ENCODE measurements at places on chromosomes 5 and 9.

- DNase-seq: no peak
Observed at GRCh38 chr9:99303177-99303576, 81.1 kb downstream of the SEC61B start.

DNA sequence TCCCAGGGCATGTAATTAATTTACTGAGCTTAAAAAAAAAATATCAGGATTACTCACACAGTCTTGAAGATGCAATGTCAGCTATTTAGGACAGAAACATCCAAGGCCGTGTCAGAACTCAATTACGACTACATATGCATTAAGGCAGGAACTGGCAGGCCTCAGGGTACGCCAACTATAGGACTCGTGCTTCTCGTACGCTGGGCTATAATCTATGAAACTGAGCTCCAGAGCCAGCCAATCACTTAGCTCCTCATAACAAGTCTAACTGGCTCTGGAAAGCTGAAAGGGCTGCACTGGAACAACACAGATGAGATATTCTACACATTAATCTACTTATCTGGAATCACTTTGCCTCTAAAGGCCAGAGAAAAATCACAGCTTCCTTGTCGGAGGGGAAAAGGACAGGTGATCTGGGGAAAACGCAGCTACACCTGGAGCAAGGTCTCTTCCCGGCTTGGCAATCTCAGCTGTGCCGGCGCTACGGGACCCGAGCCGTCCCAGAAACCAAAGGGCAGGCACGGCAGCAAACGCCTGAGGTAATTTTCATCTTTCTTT is 212.0 kb downstream of the DEPDC1B start:
- no peak for DNase-seq

DNA sequence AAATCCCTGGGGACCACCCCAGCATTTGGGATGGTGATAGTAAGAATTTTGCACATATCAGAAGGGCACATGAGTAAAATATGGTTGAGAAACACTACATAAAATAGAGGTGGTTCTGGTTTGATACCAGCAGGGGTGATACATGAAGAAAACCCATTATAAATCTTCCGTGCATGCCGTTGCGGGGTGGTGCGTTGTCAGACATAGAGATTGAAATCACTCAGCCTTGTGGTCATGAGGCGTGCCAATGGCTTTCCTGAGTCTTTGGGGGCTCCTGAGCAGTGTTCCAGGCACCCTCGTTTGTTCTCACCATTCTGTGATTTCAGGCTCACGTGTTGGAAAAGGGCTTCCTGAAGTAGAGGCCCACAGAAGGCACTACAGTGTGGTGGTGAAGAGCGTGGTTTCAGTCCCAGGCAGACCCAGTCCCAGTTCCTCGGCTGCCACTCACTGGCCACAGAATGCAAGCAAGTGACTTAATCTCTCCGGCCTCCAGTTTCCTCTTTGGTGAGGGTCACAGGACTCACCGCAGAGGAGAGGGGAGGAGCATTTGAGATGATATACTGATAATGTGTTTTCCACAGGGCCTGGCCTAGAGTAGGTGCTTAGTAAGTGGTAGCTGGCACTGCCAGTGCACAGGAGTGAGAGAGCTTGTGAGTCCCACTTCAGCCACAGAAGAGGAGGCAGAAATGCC is 20.5 kb upstream of the GLRX start:
- peak; percentile 30 for DNase-seq

DNA sequence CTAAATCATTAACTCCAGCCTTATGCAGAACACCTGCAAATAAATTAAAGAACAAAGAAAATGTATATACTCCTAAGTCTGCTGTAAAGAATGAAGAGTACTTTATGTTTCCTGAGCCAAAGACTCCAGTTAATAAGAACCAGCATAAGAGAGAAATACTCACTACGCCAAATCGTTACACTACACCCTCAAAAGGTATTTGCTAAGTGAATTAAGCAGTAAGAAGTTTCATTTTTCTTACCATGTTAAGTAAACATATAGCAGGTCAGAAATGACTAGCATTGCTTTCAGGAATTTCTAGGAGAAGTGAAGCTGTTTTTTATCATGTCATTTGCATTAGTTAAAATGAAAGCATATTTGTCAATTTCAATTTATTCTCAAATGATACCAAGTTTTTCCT is 92.7 kb downstream of the MELK start:
- DNase-seq: no peak

GRCh38 chr9:136944212-136944518 is 373 bp downstream of the FBXW5 start:
- DNase-seq: no peak

DNA sequence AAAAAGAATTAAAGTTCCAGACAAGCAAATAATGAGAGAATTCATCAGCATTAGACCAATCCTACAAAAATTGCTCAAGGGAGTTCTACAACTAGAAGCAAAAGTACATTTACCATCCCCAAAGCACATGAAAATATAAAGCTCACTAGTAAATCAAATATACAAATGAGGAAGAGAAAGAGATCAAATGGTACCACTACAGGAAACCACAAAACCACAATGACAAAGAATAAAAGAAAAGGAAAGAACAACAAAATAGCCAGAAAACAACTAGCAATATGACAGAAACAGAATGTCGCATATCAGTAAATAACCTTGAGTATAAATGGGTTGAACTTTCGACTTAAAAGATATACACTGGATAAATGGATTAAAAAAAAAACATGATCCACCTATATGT is 739.0 kb downstream of the DTWD2 start:
- no peak for DNase-seq

DNA sequence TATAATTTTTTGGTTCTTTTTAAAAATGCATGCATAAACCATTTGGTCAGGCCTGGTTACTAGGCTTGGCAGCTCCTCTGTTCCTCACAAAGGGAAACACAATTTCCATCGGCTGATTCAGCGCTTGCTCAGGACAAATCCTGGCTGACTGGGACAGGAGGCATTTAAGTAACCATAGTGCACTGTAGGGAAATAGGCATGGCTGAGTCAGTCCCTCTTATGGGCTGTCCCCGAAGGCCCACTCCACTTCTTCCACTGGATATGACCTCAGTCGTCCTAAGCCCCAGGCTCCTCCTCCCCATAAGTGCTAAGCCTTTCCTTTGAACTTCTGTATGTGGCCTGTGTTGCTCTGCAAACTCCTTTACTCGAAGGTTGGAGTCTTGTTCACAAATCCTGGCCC is 71.2 kb upstream of the GLIS3 start:
- no peak for DNase-seq

DNA sequence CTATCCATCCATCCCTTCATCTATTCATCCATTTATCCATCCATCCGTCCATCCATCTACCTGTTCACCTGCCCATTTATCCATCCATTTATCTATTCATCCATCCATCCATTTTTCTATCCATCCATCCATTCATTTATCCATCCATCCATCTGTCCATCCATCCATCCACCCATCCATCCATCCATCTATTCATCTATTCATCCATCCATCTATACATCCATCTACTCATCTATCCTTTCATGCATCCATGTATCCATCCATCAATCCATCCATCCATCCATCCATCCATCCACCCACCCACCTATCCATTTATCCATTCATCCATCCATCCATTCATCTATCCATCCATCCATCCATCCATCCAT is 10.8 kb downstream of the COL27A1 start:
- DNase-seq: no peak

DNA sequence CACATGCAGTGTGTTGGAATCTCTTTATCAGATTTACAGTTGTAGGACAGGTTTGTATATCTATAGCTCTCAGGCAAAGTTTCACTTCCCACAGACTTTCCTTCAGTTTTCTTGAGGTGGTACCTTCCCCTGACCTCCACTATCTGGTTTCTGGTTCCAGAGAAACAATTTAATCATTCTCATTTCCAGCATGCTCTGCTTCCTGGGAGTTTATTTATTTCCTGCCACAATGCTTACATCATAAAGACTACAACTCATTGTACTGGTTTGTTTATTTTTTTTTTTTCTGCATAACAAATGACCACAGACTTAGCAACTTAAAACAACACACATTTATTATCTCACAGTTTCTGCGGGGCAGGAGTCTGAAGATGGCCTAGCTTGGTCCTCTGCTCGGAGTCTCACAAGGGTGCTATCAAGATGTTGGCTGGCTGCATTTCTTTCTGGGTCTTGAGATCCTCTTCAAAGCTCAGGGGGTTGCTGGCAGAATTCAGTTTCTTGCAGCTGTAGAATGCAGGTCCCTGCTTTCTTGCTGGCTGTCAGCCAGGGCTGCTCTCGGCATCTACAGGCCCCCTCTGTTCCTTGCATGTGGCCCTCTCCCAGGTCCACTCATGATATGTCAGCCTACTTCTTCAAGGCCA is 247.7 kb downstream of the ENC1 start:
- DNase-seq: no peak

DNA sequence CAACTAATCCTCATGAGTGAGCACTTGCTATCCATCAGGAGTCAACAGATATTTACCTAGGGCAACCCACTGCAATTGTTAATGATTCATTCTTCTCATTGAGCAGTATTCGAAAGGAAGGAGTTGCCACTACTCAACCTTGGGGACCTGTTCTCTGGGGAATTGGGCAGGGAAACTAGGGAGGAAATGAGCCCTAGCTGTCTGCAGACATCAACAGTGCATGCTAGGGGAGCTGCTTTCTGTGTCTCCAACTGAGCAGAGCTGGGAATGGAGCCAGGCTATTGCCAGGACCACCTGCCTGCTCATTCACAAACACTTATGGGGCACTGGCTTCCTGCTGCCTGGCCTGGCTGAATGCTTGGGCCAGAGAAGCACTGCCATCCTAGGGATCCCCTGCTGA is 183.4 kb downstream of the TMEM38B start:
- no peak for DNase-seq

- no peak for DNase-seq
Observed at GRCh38 chr5:78919796-78920195, 65.3 kb downstream of the ARSB start.

DNA sequence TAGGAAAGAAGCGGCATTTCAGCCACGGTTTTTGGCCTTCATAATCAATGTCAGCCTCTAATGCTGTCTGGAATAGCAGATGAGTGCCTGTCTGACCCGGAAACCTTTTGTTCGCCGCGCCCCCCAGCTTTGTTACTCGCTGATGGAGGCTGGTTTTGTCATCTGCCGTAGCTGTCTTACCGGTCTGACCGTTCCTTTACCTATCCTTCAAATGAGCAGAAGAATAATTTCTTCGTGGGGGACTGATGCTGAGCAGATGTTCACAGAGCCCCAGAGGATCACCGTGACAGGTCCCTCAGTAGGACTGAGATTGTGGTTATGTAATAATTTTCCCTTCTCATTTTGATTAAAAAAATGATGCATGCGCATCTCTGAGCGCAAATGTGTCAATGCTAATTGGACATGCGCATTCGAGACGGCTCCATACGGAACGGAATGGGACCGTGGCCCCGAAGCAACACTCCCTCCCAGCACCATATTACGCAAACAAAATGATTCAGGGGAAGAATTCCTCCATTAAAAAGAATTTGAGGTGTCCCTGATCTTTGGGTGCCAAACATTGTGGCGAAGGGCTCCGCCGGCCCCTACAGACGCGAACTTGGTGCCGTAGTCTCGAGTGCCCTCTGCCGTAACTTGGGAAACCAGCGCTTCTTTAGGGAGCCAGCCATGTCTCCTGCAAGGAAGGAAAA is 27.6 kb downstream of the TLX3 start:
- DNase-seq: no peak

DNA sequence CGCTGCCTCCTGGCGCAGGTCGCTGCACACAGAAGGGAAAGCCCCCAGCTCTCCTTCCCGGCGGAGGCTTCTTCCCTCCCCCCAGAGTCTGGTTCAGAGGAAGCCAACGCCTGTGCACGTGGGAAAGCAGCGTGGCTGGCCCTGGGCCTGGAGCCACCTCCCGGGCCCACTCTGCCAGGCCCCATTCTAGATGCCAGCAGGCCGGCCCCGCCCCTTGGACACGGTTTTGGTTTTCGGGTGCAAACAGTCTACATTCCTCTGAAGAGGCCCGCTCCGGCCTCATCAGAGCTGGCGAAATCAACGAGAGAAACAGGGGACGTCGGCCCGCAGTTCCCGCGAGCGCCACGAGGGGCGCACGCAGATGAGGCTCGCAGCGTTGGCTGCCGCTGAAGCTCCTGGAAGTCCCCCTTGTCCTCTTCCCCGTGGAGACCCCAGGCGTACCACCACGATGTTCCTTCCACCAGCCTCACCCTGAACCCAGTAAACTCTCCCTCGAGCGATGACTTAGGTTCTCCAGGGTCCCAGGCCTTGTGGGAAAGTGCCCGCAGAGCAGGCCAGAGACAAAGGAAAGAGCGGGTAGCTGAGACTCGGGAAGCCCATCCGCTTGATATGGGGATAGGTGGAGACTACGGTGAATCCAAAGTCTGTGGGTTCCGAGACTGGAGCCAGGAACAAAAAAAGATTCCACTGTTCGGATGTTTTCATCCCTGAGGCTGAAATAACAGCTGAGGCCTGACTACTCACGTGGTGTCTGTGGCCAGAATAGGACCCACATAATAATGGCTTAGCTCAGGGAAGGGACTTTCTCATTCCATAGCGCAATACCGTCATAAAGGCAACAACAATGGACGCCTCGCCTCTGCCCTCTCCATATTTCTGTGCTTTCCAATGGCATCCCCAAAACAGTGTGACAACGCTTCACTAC is 64.2 kb downstream of the KLF4 start:
- peak; percentile 9 for DNase-seq

GRCh38 chr9:70603020-70603411 is 188.6 kb upstream of the KLF9 start:
- no peak for DNase-seq

- no peak for DNase-seq
Observed at GRCh38 chr9:133468777-133469421, 9.1 kb downstream of the CACFD1 start.

- peak; percentile 28 for DNase-seq
Observed at GRCh38 chr5:176542596-176543427, 5.6 kb upstream of the RNF44 start.

- no peak for DNase-seq
Observed at GRCh38 chr5:120991569-120991968, 527.5 kb downstream of the PRR16 start.

DNA sequence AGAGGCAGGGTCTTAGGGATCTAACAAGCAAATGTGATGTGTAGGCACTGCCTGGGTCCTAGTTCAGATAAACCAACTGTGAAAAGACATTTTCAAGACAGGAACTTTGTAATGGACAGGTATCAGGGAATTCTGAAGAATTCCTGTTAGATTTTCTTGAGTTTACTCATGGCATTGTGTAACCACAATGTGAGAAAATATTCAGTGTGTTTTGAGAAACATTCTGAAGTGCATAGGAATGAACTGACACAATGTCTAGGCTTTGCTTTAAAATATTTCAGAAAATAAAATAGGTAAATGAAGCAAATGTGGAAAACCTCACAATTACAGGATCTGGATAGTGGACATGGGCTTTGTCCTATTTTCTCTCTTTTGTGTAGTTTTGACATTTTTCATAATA is 15.2 kb upstream of the AFAP1L1 start:
- no peak for DNase-seq

GRCh38 chr5:147290261-147290660 is 55.4 kb downstream of the STK32A start:
- no peak for DNase-seq

Data from effector memory CD8-positive, alpha-beta T cell (primary cell).